ENCODE measurements at places on chromosomes 2 and 18.
A peak's percentile ranks its signal among the peaks of the same experiment; 100 is the strongest.

- DNase-seq = no peak
Measured at GRCh38 chr18:25678221-25678620, 326.3 kb upstream of the ZNF521 start.

- DNase-seq = peak; percentile 79
Measured at GRCh38 chr18:74994502-74995418, 214.2 kb downstream of the PTGR3 start.

- DNase-seq = no peak
Measured at GRCh38 chr2:172039011-172039704, 39.4 kb downstream of the METAP1D start.

DNA sequence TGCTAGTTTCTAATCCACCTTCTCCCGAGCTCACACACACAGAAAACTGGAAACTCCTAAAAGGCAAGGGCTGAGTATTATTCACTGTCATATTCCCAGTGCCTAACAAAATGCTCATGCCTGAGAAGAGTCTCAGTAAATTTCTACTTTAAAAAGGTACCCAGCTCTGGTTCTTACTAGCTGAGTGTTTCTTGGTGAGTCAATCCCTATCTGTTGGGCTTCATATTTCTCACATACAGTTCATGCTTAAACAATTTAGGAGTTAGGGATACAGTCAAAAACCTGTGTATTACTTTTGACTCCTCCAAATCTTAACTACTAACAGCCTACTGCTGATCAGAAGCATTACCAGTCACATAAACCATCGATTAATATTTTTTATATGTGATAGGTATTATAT lies 204.9 kb downstream of the EN1 start:
- DNase-seq = no peak

GRCh38 chr2:65153515-65153914 lies 23.6 kb upstream of the RAB1A start:
- DNase-seq = no peak

DNA sequence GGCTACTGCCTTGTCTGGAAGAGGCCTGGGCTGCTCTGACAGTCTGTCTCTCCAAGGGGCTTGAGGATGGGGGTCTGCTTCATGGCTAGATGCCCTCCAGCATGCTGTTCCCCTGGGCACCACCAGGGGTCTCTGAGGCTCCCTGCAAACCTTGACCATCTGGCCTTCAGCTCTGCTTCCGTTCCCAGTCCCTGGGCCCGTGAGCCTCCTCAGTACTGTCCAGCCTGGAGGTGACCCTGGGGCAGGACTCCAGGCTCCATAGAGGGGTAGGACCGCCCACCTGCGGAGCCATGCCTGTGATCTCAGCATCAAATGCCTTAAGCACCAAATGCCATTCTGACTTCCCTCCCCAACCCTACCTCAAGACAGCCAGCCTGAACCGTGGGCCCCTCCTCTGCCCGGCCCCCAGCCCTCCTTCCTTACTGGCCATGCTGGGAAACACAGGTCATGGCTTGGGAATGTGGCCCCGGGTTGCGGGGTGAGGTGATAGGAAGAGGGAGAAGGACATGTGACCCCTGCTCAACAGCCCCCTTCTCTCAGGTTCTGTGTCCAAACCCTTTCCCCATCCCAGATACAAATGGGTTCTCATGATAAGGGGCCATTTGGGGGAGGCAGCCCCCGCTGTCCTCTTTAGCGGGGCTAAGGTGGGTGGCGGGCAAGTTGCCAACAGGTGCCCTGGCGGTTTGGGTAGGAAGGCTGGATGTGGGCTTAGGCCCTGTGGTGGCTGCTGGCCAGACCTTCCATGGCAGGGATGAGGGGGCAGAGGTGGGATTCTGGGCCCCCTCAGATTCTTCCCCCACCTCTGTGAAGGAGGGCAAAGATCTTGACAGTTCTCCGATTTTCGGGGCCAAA lies 25.0 kb downstream of the SPEG start:
- DNase-seq = peak; percentile 38

- DNase-seq = no peak
Measured at GRCh38 chr2:3257166-3257565, 120.5 kb downstream of the EIPR1 start.

DNA sequence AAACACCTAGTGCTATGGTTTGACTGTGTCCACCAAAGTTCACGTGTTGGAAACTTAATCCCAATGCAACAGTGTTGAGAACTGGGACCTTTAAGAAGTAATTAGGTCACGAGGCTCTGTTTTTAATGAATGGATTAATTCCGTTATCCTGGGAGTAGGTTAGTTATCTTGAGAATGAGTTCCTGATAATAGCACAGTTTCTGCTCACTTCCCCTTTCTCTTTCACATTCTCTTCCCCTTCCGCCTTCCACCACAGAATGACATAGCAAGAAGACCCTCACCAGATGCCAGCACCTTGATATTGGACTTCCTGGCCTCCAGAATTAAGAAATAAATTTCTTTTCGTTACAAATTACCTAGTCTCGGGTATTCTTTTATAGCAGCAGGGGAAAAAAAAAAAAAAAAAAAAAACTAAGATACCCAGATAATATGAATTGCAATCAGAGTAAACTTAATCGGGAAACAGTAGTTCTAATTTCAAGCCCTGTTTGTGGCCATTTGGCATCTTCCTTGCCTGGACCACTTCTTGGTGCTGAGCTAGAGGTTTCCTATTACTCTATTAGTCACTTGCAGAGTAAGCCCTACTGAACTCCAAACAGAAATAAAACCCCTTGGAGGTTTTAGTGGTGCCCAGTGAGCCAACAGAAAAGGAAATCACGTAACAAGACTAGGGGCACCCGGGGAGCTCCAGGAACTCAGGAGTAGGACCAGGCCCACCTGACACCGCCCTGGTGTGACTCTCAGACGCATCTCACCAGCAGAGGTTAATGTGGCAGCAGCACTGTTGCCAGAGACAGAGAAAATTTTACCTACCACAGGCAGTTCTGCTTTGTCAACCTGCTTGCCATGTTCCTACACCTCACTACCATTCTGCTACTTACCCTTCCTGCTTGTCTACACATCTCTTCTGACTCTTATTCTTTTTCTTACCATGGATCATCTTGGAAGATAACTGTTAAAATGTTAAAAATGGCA lies 147.6 kb upstream of the CAB39 start:
- no peak for DNase-seq

DNA sequence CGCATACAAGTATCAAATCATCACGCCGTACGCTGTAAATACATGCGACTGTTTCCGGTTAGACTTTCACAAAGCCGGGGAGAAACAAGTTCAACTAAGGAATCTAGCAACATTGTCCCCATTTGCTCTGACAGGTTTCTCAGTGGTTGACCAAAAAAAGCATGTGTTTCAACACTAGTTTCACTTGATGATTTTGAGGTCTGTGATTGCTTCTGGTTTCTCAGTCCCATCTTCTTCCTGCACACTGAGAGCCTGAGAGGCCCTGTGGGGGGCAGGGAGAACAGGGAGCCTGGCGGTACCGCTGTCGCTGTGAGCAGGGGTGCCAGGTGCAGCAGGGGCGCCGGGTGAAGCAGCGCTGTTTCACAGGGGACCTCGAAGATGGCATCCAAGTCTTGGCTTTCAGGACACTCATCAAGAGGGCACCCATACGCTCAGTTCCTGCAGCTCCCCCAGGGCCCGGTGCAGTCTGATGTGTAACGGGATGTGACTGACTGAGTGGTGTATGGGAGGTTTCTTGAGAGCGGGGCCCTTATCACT lies 270.9 kb downstream of the TWIST2 start:
- DNase-seq = peak; percentile 34

GRCh38 chr2:179349670-179350303 lies 85.2 kb upstream of the SESTD1 start:
- DNase-seq = no peak

DNA sequence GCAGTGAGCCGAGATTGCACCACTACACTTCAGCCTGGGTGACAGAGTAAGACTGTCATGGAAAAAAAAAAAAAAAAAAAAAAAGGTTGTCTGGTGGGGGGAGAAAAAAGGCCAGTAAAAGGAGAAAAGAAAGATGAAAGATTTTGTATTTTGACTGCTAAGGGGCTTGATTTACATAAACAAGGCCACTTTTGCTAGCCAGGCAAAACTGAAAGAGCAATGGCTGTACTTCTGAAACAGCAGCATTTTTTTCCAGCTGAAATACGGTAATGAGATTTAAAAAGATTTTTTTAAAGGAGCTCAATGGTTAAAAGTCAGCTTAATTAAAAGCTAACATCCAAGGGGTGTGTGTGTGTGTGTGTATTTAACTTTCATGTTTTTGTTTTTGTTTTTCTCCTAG lies 11.3 kb upstream of the OXER1 start:
- DNase-seq = no peak

- no peak for DNase-seq
Measured at GRCh38 chr2:4369826-4370419, 666.5 kb downstream of the DCDC2C start.

DNA sequence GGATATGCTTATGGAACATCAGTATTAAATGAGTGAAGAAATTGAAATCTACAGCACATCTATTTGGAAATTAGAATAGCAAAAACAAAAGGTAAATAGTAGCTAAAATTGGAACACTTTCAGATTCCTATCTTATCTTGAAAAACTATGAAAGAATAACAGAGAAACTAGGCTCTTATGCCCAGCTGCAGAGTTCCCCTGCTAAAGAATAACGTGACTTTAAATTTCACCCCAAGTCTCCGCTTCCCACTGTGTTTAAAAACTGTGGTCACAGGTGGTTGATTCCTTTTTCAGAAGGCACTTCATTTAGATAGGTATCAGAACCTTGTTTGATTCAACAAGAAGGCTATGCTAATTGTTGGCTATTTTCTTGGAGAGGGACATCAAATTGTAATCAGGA lies 30.1 kb downstream of the ARHGAP28 start:
- DNase-seq = no peak

DNA sequence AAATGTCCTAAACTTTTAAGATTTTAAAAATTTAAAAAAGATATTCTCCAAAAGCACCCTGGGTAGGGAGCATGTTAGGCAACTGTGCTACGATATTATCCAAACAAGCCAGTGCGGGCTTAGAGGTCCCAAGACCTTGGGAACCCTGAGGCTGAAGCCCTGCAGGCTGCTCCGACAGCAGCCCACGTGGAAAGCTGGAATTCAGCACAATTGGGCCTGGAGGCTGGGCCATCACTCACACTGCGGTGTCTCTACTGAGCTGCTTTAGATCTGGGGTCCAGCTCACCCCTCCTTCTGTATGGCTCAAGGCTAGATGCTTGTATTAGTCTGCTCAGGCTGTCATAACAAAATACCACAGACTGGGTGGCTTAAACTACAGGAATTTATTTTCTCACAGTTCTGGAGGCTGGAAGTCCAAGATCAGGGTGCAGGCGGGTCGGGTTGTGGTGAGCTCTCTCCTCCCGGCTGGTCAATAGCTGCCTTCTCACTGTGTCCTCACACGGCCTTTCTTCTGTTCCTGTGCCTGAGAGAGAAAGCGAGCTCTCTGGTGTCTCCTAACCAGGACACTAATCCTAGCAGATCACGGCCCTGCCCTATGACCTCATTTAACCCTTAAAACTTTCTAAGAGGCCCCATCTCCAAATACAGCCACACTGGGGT lies 42.5 kb downstream of the DPYSL5 start:
- no peak for DNase-seq

DNA sequence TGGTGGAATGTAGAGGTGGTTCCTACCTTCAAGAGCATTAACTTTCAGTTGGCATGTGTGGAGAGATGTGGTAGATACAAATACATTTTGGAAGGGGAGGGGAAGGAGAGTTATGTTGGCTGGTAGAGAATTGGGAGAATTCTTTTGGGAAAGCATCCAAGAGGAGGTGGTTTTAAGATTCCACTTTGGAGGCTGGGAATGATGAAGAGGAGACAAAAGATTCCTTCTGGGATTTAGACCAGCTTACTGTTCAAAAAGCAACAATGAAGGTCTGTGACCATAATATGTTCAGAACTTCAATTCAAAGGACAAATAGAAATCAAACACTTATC lies 120.8 kb upstream of the FOSL2 start:
- DNase-seq = no peak

DNA sequence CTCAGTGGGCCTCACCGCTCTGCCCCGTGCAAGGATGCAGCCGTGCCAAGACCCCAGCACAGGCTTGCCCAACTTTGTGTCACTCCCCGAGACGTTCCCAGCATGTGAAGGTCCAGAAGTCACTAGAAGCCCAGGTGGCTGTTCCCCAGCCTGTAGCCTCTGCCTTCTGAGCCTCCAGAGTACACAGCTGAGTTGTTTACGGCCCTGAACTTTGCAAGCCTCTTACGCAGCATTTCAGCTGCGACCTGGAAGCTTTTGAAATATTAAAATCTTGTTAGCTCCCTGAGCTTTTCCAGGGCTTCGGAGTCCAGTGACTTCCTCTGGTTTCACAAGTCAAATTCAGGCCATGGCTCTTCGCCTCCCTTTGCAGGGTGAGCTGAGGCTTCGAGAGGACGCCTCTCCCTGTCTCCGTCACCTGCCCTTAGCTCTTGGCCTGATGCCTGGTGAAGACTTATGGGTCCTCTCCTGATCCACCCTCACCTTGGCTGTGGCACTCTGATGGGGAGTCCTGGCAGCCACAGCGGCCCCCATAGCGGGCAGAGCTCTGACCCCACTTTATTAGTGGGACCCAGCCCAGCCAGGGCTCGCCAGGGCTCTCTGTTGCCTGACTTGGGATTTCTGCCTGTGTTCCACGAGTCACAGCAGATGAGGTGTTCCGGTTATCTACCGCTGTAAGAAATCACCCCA lies 76.5 kb upstream of the HPCAL1 start:
- DNase-seq = no peak

- no peak for DNase-seq
Measured at GRCh38 chr2:201172279-201172678, 10.7 kb upstream of the CASP10 start.

DNA sequence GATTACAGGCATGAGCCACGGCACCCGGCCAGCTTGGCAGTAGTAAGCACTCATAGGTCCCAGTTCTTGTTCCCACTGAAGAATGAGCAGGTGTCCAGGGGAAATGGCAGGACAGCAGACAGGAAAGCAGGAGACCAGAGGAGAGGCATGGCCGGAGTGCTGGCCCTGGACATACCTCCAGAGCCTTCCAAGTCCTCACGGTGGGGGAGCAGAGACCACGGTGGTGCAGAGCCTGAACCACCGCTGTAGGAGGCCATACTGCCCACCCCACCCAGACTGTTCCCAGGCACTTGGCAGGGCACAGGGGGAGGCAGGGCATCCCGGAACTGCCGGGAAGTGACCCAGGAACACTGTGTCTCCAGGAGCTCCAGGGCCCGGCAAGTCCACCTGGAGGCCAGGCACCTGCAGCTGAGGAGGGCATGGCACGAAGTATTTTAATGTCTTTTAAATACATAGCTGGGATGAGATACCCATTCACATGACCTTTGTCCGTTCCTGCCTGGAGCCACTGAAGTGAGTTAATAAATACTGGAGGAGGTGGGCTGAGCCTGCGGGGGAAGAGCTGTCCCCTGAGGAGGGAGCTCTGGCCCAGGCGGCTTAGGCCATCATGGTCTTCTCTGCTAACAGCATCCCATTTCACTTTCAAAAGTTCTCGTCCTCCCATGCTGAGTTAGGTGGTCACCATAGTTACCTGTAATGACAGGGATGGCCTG lies 49.7 kb upstream of the TFCP2L1 start:
- no peak for DNase-seq

- DNase-seq = no peak
Measured at GRCh38 chr2:215811409-215812345, 201.7 kb downstream of the MREG start.

GRCh38 chr2:30915486-30915885 lies 108.2 kb upstream of the CAPN13 start:
- no peak for DNase-seq
